ENCODE measurements at places on chromosomes 4 and X.

- DNase-seq = no peak
Measured at GRCh38 chr4:16862697-16863096, 35.7 kb downstream of the LDB2 start.

GRCh38 chrX:12819222-12819621 lies 28.0 kb downstream of the PRPS2 start:
- no peak for DNase-seq

GRCh38 chr4:21002976-21003375 lies 302.7 kb downstream of the PACRGL start:
- DNase-seq = no peak

DNA sequence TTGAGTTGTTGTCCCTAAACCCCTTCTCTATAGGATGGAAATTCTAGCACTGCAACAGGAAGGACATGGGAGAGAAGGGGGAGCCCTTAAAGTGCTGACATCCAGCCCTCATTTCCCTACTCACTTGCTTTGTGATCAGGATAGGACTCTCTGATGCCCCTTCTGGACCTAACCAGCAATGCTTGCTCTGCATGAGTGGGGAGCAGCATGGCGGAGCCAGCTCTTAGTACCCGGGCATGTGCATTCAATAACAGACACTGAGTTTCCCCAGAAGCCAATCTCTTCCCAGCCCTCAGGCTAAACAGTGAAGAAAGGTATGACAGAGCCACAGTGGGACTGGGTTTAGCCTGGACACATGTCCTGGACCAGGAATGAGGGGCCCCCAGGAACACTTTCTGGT lies 14.0 kb downstream of the SOD3 start:
- DNase-seq = no peak

- DNase-seq = no peak
Measured at GRCh38 chr4:89658701-89659024, 178.3 kb downstream of the SNCA start.

DNA sequence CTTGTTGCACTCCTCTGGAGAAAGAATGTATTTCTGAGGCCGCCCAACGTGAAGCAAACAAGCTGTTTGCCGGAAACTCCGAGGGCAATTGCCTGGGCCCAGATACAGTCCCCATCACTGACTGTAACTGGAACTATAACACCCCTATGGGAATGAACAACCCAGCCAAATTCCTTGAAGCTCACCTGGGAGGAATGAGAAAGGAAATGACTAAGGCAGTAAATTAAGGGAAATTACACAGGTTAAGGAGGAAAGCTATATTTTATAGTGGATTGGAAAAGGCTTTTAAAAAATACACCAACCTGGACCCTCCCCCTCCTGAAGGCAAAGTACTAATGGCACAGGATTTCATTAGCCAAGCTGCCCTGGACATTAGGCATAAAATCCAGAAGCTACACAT lies 11.7 kb upstream of the HERC5 start:
- no peak for DNase-seq

GRCh38 chr4:30281986-30282385 lies 438.2 kb upstream of the PCDH7 start:
- DNase-seq = no peak

Data from stimulated activated CD4-positive, alpha-beta T cell treated with anti-CD3 and anti-CD28 coated beads, Interleukin-4, amount 100 ng/mL, for 24 hours (primary cell).